NCI-H2029 treated with DMSO at 0.1 percent for 48 hours (cell line): ENCODE measurements at places on chromosomes 4 and X.

DNA sequence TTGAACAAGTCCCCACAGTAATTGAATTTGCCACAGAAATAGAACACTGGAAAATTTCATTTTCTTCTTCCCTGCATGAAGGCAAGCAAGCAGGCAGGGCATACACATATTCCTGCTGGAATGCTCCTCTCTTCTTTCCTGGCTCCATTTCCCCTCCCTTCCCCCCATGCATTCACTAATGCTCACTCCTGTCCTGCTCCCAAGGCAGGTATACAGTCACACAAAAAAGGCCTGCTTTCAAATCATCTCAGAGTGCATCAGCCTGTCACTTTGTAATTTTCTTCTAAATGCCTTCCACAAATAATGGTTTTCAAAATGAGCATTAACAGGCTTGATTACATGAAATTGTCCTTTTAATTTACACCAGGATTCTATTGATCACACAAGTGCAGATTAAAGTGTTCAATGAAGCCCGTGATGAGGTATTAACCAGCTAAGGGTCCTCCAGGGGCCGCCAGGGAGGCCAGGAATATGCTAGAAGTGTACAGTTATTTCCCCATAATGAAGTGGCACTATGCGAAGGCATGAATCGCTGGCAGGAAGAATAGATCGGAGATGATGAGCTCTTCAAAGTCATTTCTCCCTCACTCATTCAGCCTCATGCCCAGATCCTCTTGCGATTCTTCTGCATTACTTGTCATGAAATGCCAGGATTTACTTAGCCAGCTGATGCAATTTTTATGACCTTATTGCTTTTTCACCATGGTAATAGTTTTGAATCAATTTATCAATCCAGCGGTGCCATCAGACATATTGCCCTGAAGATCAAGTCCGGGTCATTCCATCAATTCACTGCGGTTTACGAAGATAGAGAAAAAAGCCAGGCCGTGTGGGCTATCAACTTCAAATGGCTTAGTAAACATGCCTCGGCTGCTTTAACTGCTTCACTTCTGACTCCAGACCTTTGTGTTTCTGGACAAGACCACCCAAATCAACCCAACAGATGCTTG is 243.5 kb downstream of the GPAT3 start:
- no peak for DNase-seq

DNA sequence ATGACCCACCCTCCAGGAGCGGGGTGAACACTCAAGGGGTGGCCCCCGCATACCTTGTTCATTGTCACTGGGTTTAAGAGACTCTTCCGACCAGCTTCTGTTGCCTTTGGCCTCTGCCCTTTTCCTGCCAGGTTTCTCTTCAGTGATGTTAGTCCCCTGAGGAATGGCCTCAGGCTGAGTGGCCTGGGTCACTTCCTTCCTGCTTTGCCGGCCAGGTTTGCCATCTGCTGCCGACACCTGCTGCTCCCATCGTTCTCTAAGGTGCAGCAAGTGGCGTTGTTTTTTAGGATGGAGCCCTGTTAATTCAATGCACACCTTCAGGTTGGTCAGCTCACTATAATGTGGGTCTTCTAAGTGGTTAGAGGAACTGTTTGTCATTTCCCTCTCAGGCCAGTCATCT is 34.2 kb downstream of the BCOR start:
- no peak for DNase-seq

- no peak for DNase-seq
Observed at GRCh38 chr4:86508436-86508835, 85.7 kb upstream of the PTPN13 start.

GRCh38 chr4:151304755-151305154 is 20.6 kb downstream of the SH3D19 start:
- no peak for DNase-seq

DNA sequence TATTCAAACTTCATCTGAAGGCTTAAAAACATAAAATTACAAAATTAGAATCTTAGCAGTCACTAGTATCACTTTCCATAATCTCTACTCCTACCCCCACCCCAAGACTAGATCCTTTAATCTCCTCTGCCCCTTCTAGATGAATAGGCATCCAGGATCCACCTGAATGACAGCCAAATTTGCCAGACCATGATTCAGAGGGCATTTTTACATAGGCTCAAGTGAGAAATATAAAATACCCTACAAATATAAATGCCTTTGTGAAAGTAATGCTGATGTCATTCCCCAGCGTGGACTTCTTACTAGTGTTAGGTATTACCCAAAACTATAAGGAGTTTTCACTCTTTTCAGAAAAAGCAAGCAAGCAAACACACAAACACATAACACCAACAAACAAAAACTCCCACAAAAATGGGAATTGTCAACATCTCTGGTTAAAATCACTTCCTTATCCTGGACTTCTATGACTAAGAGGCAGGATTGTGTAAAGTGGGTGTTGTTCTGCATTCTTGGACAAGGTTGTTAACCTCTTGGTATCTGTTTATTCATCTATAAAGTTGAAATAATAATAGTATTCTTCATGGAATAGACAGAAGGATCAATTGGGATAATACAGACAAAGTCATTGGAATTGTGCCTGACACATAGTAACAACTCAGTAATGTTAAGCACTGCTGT is 51.3 kb upstream of the TMPRSS11F start:
- DNase-seq, result no peak

DNA sequence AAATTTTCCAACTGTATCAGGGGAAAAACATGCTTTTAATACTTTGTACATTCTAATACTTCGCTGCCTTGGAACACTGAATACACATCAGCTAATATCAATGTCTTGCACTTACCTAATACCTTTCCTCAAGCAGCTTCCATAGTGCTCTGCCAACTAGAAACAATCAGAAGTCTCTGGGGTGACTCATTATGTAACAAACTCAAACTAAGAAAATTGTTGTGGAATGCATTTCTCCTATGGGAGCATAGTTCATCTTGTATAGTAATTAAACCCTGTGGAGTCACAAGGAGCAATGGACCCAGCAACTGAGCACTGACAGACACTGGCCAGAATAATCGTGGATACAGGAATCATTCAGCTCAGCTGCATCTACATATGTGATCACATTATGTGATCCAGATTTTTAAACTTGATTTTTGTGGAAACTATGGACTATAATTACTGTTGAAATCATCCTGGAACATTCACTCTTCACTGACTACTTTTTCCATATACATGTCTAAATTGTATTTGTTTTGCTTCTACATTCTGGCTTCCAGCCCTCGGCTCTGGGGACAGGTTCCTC is 496.9 kb downstream of the TMA16 start:
- no peak for DNase-seq

- no peak for DNase-seq
Observed at GRCh38 chr4:140048419-140048995, 105.5 kb downstream of the MAML3 start.
